Endothelial cell (in vitro differentiated cells): ENCODE measurements at places on chromosomes 16 and 17. TPM values are rescaled to one million over a fixed set of nuclear protein-coding genes. Genes with fewer than 3 reads are reported as not detected.

The OR1A1 gene
- not detected for total RNA-seq

The PRSS8 gene
- 3.8 TPM for total RNA-seq

DNA sequence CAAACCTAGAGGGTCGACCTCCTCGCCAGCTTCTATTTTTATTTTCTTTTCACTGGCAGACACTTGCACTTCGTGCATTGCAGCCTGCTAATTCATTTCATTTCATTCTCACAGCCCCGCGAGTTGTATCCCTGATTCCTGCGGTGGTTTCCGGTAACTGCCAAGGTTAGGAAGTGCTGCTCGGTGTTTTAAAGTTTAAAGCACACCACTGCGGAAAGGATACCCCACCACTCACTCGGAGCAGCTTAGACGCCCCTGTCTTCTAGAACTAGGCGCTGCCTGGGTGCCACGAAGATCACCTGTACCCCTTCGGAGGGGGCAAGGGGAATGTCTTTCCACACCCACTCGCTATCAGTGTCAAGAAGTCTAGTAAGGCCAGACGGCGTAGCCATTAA is 509 bp downstream of the CNEP1R1 start:
- peak; percentile 23 for DNase-seq
- peaks cover 4% of the 10 kb centered on the region for H3K36me3 ChIP-seq
- peak overlapping the region; percentile 96 for H3K4me3 ChIP-seq
- peaks cover 4% of the 10 kb centered on the region for H3K4me1 ChIP-seq
- peak overlapping the region; percentile 86 for H3K27ac ChIP-seq
- no peaks in the 10 kb centered on the region for H3K27me3 ChIP-seq

GRCh38 chr16:49924078-49924477 is 68.2 kb upstream of the ZNF423 start:
- peaks cover 4% of the 10 kb centered on the region for H3K4me1 ChIP-seq
- H3K36me3 ChIP-seq, result no peaks in the 10 kb centered on the region
- H3K4me3 ChIP-seq, result no peak overlapping the region
- DNase-seq, result no peak

DNA sequence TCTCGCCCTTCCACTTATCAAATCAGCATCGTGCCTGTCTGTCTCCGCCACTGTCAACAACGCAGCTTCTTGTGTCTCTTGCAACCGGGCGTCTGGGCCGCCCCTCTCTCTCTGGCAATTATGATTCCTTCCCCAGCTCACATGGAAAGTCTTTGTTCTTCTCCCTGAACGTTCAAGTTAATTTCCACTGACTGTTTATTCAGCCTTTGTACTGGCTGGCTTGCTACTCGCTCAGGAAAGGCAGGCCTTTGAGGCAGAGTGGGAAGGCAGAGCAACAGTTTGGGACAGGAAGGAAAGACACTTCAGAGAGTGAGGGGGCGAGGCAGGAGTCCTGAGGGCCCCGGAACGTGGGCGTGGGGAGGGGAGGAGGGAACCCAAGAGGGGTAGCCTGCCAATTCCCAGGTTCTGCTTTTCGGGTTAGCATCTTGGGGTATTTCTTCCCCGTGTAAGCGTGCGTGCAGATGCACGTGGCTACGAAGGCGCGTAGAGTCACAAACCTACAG is 50.8 kb downstream of the AKAP1 start:
- no peaks in the 10 kb centered on the region for H3K36me3 ChIP-seq
- peak overlapping the region; percentile 21 for H3K27ac ChIP-seq
- peaks cover 29% of the 10 kb centered on the region for H3K4me1 ChIP-seq

DNA sequence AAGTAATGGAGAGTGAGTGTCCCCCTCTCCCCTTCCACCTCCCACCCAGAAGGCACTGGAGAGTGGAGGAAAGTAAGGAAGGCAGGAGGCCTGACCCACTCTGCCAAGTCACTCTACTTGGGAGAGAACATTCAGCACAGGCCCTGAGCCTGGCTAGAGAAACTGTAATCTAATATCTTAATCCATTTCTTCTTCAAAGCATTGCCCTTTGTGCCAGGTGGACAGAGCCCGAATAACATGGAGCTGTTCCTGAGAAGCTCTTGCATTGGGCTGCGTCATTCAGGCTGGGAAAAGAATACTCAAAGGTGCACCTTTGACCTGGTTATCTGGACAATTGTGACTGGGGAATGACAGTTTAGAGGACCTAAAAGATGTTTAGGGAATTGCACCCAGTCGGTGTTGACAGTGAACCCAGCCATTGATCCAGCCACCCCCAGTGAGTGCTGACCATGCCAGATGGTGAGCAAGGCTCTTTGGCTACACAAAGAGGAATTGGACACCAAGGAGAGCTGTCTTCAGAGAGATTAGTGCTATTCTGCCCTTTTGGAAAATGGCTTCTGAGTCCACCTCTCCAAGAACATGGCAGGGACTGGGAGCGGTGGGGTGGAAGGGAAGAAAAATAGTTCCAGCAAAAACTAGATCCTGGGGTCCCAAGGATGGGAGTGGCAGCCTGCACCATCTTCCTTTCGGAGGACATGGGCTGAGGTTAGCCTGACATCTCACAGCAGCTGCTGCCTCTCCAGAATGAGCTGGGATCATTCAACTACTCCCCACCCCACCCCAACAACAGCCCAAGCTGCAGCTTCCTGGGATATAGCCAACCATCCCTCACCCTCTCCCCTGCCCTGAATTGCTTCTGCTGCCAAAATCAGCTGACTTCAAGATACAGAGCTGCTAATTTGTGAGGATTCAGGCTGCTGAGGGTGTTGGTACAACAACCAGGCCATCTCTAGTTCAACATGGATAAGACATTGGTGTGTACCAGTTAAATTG is 11.6 kb upstream of the NOG start:
- no peak overlapping the region for H3K4me3 ChIP-seq
- H3K27me3 ChIP-seq, result peaks cover 6% of the 10 kb centered on the region
- no peaks in the 10 kb centered on the region for H3K36me3 ChIP-seq
- no peak for DNase-seq

DNA sequence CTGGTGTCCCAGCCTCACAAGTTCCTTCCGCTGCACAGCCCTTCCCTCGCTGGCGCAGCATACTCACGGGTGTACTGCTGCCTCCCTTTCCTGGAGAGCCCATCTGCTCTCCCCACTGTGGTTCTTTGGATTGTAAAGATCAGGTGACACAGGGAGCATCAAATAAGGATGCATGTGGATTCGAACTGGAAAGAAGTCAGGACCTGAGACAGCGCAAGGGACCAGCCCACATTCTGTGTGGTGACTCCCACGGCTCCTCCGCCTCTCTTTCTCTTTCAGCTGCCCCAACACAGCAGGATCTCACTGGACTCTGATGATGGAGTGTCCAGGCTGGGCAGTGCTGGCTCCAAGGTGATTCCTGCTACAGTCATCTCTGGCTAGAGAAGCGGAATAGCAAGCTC is 8.1 kb downstream of the LDAF1 start:
- peaks cover 15% of the 10 kb centered on the region for H3K36me3 ChIP-seq
- no peaks in the 10 kb centered on the region for H3K27me3 ChIP-seq
- H3K4me3 ChIP-seq, result no peak overlapping the region

GRCh38 chr16:72099377-72099818 is 5.8 kb downstream of the DHX38 start:
- H3K36me3 ChIP-seq, result peaks cover 73% of the 10 kb centered on the region
- H3K4me1 ChIP-seq, result peaks cover 21% of the 10 kb centered on the region
- H3K27ac ChIP-seq, result peak overlapping the region; percentile 57
- DNase-seq, result peak; percentile 75

The HS3ST3A1 gene
- total RNA-seq, result 1.1 TPM

DNA sequence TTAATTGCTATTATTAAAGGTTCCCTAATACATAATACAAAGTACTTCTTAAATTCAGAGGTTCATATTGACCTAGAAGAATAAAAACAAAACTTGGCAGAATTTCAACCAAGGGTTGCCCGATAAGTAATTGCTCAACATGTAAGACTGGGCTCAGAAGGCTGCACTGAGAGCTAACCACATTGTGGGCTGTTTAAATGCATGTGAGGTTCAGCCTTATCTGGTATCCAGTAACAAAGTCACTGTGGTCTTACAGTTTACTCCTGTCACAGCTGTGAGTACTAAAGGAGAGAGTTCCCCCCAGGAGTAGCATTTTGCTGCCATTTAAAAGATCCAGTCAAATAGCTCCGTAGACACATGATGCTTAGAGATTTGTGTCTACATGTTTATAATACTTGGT is 1.6 kb upstream of the DHRS11 start:
- H3K36me3 ChIP-seq, result peaks cover 19% of the 10 kb centered on the region
- no peak overlapping the region for H3K4me3 ChIP-seq
- DNase-seq, result no peak
- H3K27me3 ChIP-seq, result peaks cover 3% of the 10 kb centered on the region

DNA sequence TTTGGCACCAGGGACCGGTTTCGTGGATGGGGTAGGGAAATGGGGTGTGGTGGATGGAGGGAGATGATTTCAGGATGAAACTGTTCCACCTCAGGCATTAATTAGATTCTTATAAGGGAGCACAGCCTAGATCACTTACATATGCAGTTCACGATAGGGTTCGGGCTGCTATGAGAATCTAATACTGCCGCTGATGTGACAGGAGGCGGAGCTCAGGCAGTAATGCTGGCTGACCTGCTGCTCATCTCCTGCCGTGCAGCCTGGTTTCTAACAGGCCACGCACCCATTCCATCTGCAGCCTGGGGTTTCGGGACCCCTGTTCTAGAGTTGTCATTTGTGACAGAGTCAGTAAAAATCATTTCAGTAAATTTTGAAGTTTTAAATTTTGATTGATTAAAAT is 99.7 kb downstream of the CHD9 start:
- no peak for DNase-seq
- no peak overlapping the region for H3K27ac ChIP-seq
- H3K4me3 ChIP-seq, result no peak overlapping the region

GRCh38 chr16:85350973-85351372 is 238.7 kb upstream of the CIBAR2 start:
- no peak for DNase-seq
- peaks cover 7% of the 10 kb centered on the region for H3K27me3 ChIP-seq
- no peak overlapping the region for H3K27ac ChIP-seq
- H3K36me3 ChIP-seq, result peaks cover 4% of the 10 kb centered on the region

The TP53TG3 gene
- total RNA-seq, result not detected

The MPP3 gene
- 5.2 TPM for total RNA-seq
